ENCODE measurements at places on chromosomes 5 and 9.

DNA sequence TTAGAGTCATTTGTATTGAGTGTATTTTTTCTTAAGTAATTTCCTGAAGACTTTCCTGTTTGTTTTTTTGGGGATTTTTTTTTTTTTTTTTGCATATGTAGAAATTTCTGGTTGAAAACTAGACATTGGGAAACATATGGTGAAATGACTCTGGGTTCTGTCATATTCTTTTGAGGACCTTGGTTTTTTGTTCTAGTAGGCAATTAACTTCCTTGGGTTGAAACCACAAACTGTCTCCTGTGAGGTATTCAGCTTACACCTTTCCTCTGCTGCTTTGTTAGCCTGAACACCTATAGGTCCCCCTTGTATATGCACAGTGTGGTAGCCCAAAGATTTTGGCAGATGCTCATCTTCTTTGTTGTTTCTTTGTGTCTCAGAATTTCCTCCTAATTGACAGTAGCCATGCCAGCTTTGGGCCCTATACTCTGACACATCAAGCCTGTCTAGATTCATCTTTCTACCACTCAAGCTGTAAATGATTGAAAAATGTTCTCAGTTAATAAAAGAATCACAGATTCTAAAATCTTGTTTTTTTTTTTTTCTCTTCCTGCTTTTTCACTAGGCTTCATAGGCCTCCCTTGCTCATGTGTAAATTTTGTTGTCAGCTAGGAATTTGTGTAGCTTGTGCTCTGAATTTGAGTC, 140.6 kb downstream of the COMMD10 start:
- DNase-seq: no peak

DNA sequence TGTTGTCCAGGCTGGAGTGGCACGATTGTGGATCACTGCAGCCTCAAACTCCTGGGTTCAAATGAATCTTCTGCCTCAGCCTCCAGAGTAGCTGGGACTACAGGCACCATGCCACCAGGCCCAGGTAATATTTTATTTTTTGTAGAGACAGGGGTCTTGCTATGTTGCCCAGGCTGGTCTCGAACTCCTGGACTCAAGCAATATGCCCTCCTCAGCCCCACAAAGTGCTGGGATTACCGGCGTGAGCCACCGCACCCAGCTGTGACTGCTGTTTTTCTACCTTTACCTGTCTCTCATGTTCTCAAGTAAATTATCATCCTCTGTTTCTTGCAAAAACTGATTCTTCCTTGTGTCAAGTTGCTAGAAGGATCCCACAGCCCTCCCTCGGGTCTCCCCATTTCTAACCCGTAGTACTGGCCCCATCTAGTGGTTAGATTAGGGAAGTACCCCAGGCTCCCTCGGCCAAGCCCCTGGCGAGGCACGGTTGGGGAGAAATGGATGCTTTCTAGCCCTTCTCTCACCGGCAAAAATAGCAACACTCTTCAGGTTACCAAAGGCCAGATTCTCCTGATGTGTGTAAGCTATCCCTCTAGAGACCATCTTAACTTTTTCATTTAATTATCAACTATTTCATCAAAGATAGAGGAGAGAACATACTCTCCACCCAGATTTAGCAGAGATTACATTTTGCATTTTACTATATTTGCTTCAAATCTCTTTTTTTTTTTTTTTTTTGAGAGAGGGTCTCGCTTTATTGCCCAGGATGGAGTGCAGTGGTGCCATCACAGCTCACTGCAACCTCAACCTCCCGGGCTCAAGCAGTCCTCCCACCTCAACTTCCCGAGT, 19.2 kb upstream of the TOR1B start:
- DNase-seq: peak; percentile 76

DNA sequence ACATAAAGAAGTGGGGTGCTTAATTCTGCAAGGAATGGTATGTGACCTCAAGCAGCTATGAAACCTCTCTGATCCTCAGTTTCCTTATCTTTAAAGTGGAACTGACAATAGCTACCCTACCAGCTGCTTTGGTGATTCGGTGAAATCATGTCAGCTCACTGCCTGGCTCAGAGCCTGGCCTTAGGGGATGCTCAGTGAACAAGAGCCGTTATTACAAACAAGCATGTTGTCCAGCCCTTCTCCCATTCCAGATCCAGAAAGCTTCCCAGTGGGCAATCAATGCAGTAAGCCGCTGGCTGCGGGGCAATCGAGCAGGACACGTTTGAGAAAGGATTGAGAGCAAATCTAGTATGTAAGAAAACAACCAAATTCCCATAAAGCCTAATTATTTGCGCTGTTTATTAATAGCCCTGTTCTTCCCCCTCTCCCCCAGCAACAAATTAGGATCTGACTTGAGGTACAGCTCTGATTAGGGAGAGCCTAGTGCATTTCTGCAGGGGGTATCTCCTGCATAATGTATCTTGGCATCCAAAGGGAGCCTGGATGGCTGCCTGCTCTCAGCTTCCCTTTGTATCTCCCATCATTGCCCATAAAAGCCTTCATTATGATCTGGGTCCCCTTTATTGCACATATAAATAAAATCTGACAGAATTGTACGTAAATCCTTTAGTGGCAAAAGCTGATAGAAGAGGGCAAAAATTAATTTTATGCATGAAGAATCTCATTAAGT, 371.4 kb downstream of the TMEM232 start:
- DNase-seq: no peak

DNA sequence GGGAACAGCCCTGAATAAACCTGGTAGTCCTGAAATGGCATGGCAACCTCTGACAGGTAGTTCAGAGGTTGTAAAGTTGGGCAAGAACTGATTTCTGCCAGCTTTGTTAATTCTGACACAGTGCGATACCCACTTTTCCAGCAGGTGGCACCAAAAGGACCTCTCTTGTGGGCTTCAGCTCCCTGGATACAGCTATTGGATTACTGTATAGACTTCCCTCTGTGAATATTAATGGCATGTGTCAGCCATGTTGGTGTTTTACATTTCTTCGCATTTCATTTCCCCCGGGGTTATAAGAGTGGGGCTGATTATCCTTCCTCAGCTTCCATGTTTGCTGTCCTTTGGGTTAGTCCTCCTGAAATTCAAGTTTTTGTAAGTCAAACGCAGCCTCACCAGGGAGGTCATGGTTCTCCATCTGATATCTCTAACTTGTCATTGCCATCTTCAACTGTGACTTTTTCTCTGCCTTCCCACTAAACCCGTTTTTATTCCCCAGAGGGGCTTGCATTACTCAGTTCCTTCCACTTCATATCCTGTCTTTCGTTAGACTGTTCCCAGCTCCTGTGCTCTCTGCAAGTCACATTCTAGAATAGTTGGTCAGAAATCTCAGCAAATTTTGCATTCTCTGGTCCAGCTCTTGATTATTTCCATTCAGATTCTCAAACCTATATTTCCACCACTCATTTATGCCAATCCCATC, 135.6 kb downstream of the LIFR start:
- DNase-seq: peak; percentile 4

GRCh38 chr5:83475391-83475863, 3.9 kb downstream of the VCAN start:
- no peak for DNase-seq

DNA sequence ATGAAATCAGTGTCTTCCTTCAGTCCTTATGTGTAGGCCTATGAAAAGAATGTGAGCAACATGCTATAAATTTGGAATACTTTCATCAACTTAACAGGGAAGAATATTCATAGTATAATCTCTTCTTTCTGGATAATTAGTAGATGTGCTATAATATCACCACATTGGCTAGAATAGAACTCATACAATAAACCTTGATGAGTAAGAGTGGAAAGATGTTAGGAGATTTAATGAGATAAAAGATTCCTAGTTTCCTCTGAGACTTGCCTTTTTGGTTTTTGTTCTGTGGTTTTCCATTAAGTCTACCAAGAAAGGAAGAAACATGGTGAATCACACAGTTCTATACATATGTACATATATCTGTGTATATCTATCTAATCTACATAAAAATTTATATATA, 301.8 kb upstream of the PRR16 start:
- no peak for DNase-seq
